ENCODE measurements at places on chromosomes 2 and 18. TPM values are rescaled to one million over a fixed set of nuclear protein-coding genes. Genes with fewer than 3 reads are reported as not detected.
A peak's percentile ranks its signal among the peaks of the same experiment; 100 is the strongest.

GRCh38 chr2:133568172-133568571, at the start of gene NCKAP5:
NCKAP5 (minus strand) TSS chr2:133568463; CDS start chr2:133517526, 50,937 bp downstream.
- no peaks in the 10 kb centered on the region for H3K4me1 ChIP-seq
- no peaks in the 10 kb centered on the region for H3K27me3 ChIP-seq
- H3K27ac ChIP-seq, result no peak within 1 kb of the TSS

- H3K27ac ChIP-seq, result peak overlapping the region; percentile 29
- no peaks in the 10 kb centered on the region for H3K36me3 ChIP-seq
- H3K27me3 ChIP-seq, result no peaks in the 10 kb centered on the region
Measured at GRCh38 chr2:64839844-64840243, 149.4 kb upstream of the SLC1A4 start.

DNA sequence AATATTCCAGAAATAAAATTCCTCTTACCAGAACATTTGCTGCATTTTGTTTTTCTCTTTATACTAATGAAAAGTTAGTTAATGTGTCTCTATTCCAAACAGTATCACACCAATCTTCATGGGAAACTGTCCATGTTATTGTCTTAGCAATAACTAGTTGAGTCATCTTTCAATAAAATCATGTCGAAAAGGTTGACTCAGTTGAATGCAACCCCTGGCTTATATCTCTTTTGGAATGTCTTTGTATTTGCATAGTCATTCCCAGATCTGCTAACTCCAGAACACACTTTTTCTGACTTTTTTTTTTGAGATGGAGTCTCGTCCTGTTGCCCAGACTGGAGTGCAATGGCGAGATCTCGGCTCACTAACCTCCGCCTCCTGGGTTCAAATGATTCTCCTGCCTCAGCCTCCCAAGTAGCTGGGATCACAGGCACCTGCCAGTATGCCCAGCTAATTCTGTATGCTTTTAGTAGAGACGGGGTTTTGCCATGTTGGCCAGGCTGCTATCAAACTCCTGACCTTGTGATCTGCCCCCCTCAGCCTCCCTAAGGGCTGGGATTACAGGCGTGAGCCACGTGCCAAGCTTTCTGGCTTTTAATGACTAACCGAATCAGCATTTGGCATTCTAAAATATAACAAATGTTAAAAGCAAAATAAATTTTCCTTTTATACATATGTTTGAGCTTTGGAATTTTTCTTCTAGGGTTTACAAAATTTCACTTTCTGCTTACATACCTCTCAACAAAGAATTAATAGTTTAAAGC, 133.2 kb upstream of the GULP1 start:
- no peaks in the 10 kb centered on the region for H3K4me1 ChIP-seq
- no peaks in the 10 kb centered on the region for H3K36me3 ChIP-seq
- no peak for DNase-seq

GRCh38 chr18:11071300-11071699, 78.1 kb downstream of the PIEZO2 start:
- DNase-seq, result no peak
- H3K4me1 ChIP-seq, result no peaks in the 10 kb centered on the region
- H3K4me3 ChIP-seq, result no peak overlapping the region
- H3K27me3 ChIP-seq, result no peaks in the 10 kb centered on the region
- no peak overlapping the region for H3K27ac ChIP-seq

- no peaks in the 10 kb centered on the region for H3K27me3 ChIP-seq
- no peak overlapping the region for H3K4me3 ChIP-seq
- H3K36me3 ChIP-seq, result no peaks in the 10 kb centered on the region
- peaks cover 4% of the 10 kb centered on the region for H3K4me1 ChIP-seq
- DNase-seq, result no peak
Measured at GRCh38 chr2:128308284-128308731, 10.4 kb downstream of the HS6ST1 start.

GRCh38 chr2:27638709-27639108, 9.9 kb downstream of the GPN1 start:
- no peaks in the 10 kb centered on the region for H3K4me1 ChIP-seq
- no peak overlapping the region for H3K27ac ChIP-seq
- no peak for DNase-seq
- no peaks in the 10 kb centered on the region for H3K27me3 ChIP-seq
- H3K36me3 ChIP-seq, result peaks cover 16% of the 10 kb centered on the region

- no peak for DNase-seq
- no peak overlapping the region for H3K4me3 ChIP-seq
- H3K27me3 ChIP-seq, result peaks cover 6% of the 10 kb centered on the region
- no peaks in the 10 kb centered on the region for H3K36me3 ChIP-seq
- H3K4me1 ChIP-seq, result no peaks in the 10 kb centered on the region
Measured at GRCh38 chr2:215758691-215759090, 254.7 kb downstream of the MREG start.

DNA sequence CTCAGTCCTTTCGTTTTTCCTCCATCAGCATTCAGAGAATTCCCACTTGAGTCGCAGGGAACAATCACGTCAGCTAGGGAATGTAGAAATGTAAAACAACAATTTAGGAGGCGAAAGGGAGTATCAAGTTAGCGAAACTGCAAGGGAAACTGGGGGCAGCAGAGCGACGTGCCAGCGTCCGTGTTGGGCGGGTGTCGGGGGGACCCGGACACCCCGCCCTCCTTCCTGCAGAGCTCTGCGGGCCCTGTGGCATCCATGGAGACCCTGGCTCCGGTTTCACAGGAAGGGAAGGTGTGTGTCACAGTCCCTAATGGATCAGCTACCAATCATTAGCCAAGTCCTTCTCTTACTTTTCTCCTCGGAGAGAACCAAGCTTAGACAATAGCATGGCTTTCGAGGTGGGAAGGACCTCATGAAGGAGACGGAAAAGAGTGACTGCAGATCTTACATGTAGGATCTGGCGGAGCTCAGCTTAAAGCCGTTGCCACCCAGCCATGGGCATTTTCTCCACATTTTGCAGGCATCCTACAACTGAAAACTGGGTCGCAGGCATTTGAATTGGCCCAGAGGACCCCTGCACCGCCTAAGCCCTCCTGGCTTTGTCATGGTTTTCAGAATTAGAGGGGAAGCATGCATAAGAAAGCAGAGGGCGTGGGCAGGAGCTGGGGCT, 33.7 kb downstream of the SOX11 start:
- no peak overlapping the region for H3K27ac ChIP-seq
- no peak for DNase-seq
- no peaks in the 10 kb centered on the region for H3K4me1 ChIP-seq
- H3K36me3 ChIP-seq, result no peaks in the 10 kb centered on the region

DNA sequence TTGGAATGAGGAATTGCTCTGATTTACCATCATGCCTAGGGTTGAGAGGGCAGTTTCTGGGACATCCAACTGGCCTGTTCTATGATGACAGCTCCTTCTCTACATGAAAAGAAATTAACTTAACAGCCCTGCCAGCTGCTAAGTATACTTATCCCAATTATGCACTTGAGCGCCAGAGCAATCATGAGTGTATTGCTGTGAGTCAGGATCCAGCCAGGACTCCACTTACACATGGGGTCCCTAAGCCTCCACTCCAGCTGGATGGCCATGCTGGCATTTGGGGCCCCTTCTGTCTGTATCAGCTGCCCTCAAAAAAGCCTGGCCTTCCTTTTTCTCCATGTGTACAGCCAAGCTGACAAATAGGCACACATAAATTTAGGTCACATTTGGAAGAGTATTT, 481.9 kb downstream of the TMX3 start:
- no peak overlapping the region for H3K27ac ChIP-seq
- DNase-seq, result no peak
- no peak overlapping the region for H3K4me3 ChIP-seq
- H3K27me3 ChIP-seq, result no peaks in the 10 kb centered on the region

- no peaks in the 10 kb centered on the region for H3K36me3 ChIP-seq
- H3K4me1 ChIP-seq, result peaks cover 2% of the 10 kb centered on the region
Measured at GRCh38 chr2:96933305-96934181, 52.8 kb downstream of the FAM178B start.

- H3K36me3 ChIP-seq, result peaks cover 12% of the 10 kb centered on the region
- H3K27me3 ChIP-seq, result no peaks in the 10 kb centered on the region
- H3K4me3 ChIP-seq, result no peak overlapping the region
- DNase-seq, result peak; percentile 56
- H3K27ac ChIP-seq, result no peak overlapping the region
Measured at GRCh38 chr2:131154071-131154531, 49.0 kb downstream of the PLEKHB2 start.

The DSG4 gene
- not detected for total RNA-seq

The PTPRN gene
- total RNA-seq, result not detected

The CNGA3 gene
- total RNA-seq, result not detected

The LIMS1 gene
- 82.8 TPM for total RNA-seq

The GORASP2 gene
- 61.7 TPM for total RNA-seq

The ADD2 gene
- 7.1 TPM for total RNA-seq

The DNER gene
- total RNA-seq, result not detected
